ENCODE measurements at places on chromosomes 4 and X. TPM values are rescaled to one million over a fixed set of nuclear protein-coding genes. Genes with fewer than 3 reads are reported as not detected.

DNA sequence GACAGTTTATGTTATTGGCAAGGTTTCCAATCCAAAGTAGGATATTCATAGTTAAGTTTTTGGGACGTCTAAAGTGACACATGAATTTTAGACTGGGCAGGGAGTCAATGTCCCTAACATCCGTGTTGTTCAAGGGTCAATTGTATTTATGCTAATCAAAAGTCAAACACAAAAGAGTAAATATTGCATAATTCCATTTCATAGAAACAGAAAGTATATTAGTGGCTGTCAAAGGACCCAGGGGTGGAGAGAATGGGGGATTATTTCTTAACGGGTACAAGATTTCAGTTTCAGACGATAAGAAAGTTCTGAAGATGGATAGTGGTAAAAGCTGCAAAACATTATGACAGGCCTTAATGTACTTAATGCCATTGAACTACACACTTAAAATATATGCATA is 971.8 kb upstream of the AGA start:
- no peak for DNase-seq

DNA sequence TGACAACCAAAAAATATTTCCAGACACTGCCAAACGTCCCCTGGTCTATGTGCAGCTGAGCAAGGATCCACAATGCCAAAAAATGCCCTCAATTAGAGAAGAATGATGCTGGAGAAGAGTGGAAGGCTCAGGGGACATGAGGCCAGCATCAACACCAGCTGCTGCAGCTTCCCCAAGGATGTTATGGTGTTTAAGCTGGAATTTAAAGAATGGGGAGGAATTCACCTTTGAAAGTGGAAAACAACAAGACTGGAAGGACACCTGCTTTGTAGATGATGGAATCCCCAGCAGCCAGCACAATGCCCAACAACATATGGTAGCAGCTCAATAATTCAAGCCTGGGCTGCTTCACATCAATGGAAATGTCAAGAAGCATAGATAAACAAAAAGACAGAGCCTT is 20.3 kb upstream of the SMPX start:
- DNase-seq: peak; percentile 40

GRCh38 chrX:41144873-41145272 is 59.6 kb downstream of the USP9X start:
- DNase-seq: no peak

DNA sequence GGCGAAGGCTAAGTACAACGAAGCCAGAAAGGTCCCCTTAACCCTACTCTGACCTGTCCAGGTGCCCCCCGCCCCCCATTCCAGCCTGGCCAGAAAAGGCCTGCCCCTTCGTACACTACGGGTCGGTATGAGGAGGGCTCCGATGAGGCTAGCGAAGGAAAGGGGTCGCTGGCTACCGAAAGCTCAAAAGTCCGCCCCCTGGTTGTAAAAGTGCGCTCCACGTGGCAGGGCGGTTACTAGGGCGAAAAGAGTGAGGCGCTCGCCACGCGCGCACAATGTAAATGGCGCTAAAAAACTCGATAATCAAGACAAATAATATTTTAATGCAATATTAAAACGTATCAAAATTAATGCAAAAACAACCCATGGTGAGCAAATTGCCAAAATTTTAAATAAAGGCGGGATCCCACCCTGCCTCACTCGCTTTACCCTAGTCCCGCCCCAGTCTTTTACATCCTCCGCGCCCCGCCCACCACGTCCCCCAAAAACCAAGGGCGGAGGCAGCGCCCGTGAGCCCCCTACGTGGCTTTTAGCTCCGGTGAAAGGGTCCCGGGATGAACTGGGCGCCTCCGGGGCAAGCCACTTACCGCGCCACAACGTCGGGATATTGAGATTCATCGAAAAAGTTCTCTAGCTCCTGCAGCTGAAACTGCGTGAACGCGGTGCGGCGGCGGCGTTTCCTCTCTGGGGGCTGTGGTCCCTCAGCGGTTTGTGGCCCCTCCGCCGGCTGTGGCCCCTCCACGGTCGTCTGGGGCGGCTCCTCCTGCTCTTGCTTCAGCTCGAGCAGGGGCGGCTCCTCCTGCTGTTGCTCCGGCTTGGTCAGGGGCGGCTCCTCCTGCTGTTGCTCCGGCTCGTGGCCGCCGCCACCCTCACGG is 929 bp downstream of the ESX1 start:
- DNase-seq: no peak

- peak; percentile 31 for DNase-seq
Measured at GRCh38 chr4:64727960-64728359, 318.7 kb upstream of the TECRL start.

DNA sequence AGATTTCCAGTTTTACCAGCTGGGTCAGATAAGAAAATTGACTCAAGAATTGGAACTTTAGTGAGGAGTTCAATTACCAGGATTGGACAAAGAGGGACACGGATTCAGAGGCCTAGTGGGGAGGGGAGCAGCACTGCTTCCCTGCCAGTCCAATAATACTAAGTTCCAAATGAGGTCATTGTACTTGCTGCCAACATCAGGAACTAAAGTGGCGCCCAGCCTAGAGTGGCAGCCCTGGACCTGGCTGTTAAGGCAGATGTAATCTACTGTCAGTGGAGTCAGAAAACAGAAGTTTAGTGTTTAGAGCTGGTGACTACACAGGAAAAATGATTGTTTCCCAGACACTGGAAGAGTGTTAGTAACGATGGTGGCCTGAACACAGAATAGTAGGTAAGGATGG is 42.7 kb upstream of the RAPGEF2 start:
- DNase-seq: no peak

- DNase-seq: no peak
Measured at GRCh38 chr4:95102162-95102790, 344.5 kb downstream of the BMPR1B start.

- DNase-seq: peak; percentile 73
Measured at GRCh38 chr4:187124331-187124730, 400.7 kb upstream of the FAT1 start.

DNA sequence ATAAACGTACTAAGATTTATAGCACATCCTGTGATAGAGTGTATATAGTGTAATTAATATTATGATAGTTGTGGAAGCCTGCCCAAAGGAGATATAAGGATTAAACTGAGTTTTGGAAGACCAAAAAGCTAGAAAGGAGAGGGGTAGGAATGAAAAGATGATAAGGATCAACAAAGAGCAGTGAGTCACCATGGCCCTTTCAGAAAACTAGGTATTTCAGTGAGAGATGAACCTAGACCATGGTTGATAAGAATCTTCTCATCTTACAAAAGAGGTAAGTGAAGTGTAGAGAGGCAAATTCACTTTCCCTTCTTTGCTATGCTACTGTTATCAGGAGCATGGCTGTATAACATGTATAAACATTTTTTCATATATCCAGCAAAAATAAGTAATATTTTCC is 133.8 kb upstream of the PLAC1 start:
- no peak for DNase-seq

- no peak for DNase-seq
Measured at GRCh38 chr4:184968784-184969201, 49.5 kb upstream of the HELT start.

GRCh38 chrX:146934256-146934655 is 119.7 kb upstream of the CXorf51A start:
- no peak for DNase-seq

DNA sequence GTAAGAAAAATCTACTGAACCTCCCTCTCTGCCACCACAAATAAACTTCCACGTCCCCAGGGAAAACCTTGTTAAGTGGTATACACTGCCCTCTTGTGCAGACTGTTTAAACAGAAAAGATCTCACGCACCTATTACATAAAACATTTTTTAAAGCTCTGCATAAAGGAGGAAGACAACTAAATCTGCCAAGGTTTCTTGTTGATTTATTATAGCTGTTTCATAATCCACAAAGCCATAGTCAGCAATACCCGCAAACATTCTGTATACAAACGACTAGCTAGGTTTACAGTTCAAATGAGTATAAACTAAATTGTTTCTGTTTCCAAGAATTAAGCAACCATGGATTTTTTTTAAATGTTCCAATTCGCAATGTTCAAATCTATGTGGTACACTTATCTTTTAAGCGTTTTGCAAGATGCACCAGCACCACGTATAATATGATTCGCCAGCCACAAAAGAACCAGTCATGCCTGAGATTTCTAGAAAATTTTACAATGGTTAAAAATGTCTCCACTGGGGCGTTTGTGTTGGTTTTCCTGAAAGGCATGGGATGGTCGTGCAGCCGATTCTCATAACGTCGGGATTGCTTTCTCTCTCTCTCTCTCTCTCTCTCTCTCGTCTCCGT is 164.6 kb downstream of the PRKX start:
- peak; percentile 44 for DNase-seq

- no peak for DNase-seq
Measured at GRCh38 chr4:167930166-167930565, 162.2 kb upstream of the ANXA10 start.

Gene RHOXF2B
- not detected for total RNA-seq

Gene ZNF157
- not detected for total RNA-seq

Gene OPHN1
- total RNA-seq: 5.2 TPM

Gene CTBP1
- 141 TPM for total RNA-seq

All from SJCRH30 (cell line).